DMS153 (cell line): ENCODE measurements at places on chromosomes 6 and 20.

GRCh38 chr20:36115925-36116324, 38.6 kb upstream of the EPB41L1 start:
- DNase-seq, result no peak

- DNase-seq, result no peak
These were observed 5.3 kb upstream of the UBD start for GRCh38 chr6:29564875-29565274.

GRCh38 chr20:57342829-57343228, 8.2 kb upstream of the RAE1 start:
- no peak for DNase-seq

- DNase-seq, result no peak
These were observed 60.6 kb downstream of the SSR1 start for GRCh38 chr6:7252390-7252789.

- DNase-seq, result no peak
These were observed 45.7 kb upstream of the RPS6KA2 start for GRCh38 chr6:166672624-166673206.

DNA sequence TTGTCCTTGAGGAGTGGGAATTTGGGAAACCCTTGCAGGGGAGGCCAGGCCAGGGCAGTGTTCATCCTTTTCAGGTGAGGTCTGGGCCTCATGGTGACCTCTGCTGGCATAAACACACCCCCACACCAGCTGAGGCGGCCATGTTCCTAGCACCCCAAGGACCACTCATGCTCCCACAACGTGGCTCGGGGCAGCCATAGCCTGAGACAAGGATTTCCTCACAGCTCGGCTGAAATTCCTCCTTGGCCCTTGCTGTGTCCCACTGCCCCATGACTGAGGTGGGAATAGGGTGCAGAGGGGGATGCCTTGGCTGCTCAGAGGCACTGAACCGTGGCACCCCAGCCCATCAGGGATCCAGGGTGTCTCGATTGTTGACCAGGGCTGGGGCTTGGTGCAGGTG, 27.3 kb upstream of the SPDEF start:
- no peak for DNase-seq

DNA sequence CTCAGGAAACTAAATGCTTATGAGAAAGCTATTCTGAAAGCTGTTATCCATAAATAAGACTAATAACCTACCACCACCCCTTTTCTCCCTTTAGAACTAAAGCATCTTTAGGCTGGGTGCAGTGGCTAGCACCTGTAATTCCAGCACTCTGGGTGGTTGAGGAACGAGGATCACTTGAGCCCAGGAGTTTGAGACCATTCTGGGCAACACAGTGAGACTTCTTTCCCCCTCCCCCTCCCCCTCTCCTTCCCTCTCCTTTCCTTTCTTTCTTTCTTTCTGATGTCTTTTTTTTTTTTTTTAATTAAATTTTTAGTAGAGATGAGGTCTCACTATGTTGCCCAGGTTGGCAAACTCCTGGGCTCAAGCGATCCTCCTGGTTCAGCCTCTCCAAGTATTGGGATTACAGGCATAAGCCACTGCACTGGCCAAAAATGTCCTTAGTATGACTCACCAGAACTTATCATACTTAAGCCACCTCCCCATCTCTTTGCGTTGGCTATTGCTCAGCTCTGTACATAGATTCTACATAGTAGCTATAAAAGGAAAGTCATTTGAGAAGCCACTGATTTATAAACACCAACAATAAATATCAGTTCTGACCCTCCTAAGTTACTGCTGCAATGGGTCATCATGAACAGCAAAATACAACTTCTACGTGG, 54.8 kb upstream of the SPDEF start:
- DNase-seq, result no peak

DNA sequence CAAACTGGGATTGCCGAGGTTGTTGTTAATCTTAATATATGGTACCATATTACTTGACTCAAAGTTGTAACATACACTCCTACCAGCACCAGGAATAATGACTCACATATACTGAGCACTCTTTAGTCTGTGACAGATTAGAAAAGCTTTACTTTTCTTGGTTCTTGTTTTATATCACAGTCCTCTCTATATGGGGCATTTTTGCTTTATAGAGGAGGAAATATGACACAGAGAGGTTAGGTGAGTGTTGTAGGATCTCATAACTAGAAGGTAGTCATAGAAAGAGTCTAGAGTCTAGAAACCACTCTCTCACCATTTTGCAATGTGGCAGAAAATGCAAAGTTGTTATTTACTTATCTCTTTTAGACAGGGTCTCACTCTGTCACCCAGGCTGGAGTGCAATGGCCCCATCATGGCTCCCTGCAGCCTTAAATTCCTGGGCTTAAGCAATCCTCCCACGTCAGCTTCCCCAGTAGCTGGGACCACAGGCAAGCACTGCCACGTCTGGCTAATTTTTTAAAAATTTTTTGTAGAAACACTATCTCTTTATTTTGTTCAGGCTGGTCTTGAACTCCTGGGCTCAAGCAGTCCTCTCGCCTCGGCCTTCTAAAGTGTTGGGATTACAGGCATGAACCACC, 13.4 kb downstream of the TRIM38 start:
- DNase-seq, result no peak

DNA sequence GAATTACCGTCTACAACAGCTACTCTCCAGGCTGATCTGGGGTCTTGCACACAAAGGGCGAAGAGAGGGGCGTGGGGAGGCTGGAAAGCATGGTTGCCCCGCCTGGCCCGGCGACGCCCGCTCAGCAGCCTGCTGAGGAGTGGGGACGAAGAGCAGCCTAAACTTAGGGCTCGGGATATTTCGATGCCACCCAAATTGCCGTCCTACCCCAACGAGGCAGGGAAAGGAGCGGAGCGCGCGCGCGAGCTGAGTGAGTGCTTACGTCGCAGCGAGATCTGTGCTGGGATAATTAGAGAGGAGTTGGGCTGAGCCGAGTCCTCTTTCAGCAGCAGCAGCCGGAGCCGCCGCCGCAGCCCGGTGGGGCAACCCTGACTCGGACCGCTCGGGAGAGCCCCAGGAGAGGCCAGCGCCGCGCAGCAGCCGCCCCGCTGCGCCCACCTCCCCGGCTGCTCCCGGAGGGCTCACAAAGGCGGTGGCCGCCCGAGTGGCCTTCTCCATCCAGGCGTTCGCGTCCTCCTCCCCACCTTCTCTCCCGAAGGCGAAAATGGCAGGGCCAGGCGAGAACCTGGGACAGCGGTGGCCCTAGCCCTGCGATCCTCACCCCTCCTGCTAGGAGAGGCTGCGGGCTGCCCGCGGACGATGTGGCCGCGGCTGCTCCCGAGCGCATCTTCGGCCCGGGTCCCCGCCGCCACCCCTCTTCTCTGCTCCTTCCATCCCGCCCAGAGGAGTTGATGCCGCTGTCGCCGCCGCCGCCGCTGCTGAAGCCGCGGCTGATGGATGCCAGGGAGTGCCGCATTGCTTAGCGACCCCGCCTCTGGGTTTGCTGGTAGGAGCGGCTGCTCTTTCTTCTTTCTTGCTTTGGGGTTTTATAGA, at the start of gene CLVS2:
CLVS2 (plus strand) TSS at position 315 of the 873 bp plus-strand sequence. CDS start 1,543 bp downstream, outside the sequence.
- peak; percentile 25 for DNase-seq

- DNase-seq, result no peak
These were observed 54.7 kb downstream of the TRAM2 start for GRCh38 chr6:52522151-52522626.

- no peak for DNase-seq
These were observed 300.9 kb upstream of the PRDM1 start for GRCh38 chr6:105785066-105785811.

DNA sequence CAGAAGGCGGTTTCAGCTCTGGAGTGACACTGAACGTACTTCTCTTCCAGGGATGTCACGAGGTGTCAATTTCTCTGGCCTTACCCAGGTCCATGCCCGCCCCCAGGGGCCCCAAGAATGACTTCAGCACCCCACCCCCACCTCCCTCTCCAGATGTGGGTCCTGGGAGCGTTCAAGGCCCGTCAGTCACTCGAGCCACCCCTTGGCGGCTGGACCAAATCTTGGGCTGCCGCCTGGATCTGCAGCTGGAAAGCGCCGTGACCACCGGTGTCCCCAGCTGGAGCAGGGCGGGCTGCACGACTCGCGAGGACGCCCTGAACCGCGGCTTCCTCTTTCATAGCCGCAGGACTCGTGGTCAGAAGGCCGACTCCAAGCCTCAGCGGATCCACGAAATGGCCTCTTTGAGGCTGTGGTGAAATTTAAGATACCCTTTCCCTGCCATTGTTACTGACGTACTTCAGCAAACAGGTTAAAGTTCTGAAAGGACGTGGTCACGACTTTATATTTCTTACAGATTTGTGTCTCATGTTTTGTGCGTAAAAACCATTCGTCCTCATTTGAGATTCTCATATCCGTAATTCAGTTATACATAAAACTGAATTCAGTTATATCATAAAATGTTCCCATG, 29.3 kb downstream of the TRIM38 start:
- DNase-seq, result peak; percentile 41

DNA sequence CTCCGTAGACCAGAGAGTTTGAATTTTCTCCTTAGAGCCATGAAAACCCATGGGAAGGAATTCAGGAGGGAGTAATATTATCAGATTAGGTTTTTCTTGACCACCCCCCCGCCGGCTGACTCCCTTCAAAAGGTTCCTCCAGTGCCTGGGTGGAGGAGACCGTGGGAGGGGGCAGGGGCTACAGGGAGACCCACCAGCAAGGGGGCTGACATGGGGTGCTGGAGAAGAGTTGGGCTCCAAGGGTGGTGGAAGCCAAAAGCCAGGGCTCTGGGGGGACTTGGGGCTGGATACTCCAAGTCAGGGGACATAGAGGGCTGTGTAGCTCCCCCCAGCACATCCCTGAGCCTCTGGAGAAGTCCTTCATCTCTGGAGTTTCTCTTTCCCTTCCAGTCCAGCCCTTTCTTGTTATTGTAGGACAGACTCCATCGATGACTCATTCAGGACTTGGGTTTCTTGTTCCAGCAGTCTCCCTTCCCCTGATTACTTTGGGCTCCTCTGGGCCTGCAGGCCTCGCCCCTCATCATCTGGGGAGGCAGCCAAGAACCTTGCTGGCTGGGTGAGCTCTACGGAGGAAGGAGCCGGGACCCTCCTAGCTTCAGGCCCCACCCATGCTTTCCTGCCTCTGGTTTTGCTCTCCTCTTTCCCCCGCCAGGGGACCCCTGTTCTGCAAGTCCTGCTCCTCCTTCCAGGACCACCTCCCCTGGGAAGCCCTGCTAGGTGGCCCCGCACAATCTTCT, 10.5 kb upstream of the KIAA1755 start:
- no peak for DNase-seq

DNA sequence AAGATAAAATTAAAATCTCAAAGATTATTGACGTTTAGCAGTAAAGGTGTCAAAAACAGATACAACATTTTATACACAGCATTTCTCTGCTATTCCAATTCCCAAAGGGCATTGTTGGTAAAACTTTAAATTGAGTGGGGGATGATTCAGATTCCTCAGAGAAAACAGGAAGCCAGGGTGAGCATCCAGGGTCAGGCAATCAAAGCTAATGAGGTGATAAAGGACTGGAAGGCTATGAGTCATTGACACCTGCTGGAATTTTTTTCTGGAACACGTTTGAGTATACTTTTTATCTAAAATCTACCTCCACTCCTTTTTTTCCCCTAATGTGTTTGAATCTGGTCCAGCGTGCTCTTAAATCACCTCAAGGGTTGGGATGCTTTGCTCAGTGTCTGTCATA, 52.2 kb downstream of the FKBP1C start:
- no peak for DNase-seq

DNA sequence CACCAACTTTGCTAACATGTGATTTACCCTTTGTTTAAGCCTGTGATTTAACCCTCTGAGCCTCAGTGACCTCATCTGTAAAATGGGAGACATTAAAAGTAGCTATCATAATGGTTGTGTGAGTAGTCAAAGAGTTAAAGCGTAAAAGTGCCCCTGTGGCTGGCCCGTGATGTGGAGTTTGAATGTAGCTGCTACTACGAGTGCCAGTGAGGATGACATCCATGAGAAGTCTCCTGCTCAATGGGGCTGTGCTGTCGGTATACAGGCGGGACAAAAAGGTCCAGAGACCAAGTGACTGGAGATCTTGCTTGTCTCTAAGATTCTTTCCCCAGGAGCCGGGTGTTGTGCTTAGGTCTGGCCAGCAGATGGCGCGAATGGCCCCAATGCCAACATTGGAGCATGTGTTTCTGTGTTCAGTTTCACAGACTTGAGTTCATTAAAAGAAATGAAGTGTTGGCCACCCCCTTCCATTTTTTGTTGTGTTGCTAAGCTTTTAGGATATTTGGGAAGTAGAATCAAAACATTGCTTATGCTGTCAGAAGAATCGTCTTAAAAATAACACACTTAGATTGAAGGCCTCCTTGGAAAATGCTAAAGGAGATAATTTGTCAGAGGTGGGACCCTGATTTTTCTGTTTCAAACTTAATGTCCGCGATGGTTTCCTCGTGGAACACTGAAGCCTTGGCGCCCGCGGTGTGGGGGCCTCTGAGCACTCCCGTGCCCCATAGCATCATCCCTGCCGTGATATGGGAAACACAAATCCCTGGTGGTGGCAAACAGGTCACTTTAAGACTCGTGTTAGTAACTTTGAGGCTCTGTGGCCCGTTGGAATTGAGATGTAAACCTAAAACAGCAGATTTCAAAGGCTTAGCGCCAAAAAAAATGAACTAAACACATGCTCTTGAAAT, 9.3 kb upstream of the RBM38 start:
- peak; percentile 48 for DNase-seq

DNA sequence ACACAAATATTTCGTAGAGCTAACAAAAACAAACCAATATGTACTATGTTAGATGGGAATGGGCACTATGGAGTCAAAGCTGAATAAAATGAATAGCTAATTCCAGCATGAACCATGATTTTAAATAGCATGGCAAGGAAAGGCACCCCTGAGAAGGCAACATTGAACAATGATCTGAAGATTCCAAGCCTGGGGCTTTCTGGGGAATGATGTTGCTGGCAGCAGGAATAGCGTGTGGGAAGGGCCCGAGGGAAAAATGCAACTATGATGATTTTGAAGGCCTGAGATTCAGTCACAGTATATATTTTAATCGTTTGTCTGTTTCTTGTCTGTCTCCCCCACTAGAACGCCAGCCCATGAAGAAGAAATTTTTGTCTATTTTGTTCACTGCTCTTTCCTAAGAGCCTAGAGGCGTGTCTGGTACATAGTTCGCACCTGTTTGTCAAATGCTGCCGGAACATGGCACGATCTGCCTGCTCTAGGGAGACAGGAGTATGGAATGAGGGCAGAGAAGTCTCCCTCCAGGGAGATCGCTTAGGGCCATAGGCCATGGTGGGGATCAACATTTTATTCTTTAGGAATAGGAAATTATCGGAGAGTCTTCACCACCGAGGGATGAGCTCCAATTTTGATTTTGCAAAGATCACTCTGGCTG, 84.8 kb upstream of the EYA2 start:
- DNase-seq, result no peak

- DNase-seq, result no peak
These were observed 375.5 kb downstream of the PAX1 start for GRCh38 chr20:22080985-22081384.

GRCh38 chr6:105170059-105170458, 9.8 kb downstream of the POPDC3 start:
- no peak for DNase-seq

GRCh38 chr20:43386878-43387277, 70.8 kb upstream of the SRSF6 start:
- no peak for DNase-seq
